Activated T-cell treated with anti-CD3 and anti-CD28 coated beads, Interleukin-2, amount 50 U/mL, for 72 hours (primary cell): ENCODE measurements at places on chromosomes 3 and 15. TPM values are rescaled to one million over a fixed set of nuclear protein-coding genes. Genes with fewer than 3 reads are reported as not detected.

The PLA2G4E gene
- total RNA-seq, result not detected

The TRANK1 gene
- total RNA-seq, result 25.8 TPM

The LSMEM2 gene
- not detected for total RNA-seq

The SIAH2 gene
- total RNA-seq, result 124 TPM

The NR2E3 gene
- total RNA-seq, result not detected

The ZNF502 gene
- 2.3 TPM for total RNA-seq

The RAP2B gene
- 13.1 TPM for total RNA-seq

The SLC12A1 gene
- not detected for total RNA-seq

The CFAP100 gene
- total RNA-seq, result not detected

The PTH1R gene
- not detected for total RNA-seq

The ATP13A4 gene
- 5.1 TPM for total RNA-seq

The MRPS22 gene
- total RNA-seq, result 61.7 TPM
